ENCODE measurements at places on chromosomes 7 and 10. TPM values are rescaled to one million over a fixed set of nuclear protein-coding genes. Genes with fewer than 3 reads are reported as not detected.

AGAP9 gene
- total RNA-seq, result 14.2 TPM

TPK1 gene
- total RNA-seq, result 2.7 TPM

IGFBP3 gene
- total RNA-seq, result 2.9 TPM

OR2A42 gene
- total RNA-seq, result 0.37 TPM

AOC1 gene
- 0.23 TPM for total RNA-seq

MRLN gene
- not detected for total RNA-seq

OR6B1 gene
- total RNA-seq, result not detected

AIFM2 gene
- 4.4 TPM for total RNA-seq

HOXA10 gene
- total RNA-seq, result not detected

SFTPA1 gene
- total RNA-seq, result 4.4 TPM

SLC29A3 gene
- 11.1 TPM for total RNA-seq

GJC3 gene
- 3.7 TPM for total RNA-seq

AS3MT gene
- 8.8 TPM for total RNA-seq

WNT8B gene
- total RNA-seq, result 1.1 TPM

HTR5A gene
- total RNA-seq, result not detected

COL1A2 gene
- 81.2 TPM for total RNA-seq

AQP1 gene
- 1.1 TPM for total RNA-seq

C10orf67 gene
- not detected for total RNA-seq

ACTR3C gene
- 1.5 TPM for total RNA-seq

WBP1L gene
- 25.9 TPM for total RNA-seq

DHTKD1 gene
- total RNA-seq, result 66.3 TPM

TMEM196 gene
- total RNA-seq, result 0.42 TPM
